GM12878 (cell line): ENCODE measurements at places on chromosomes 12 and 14. TPM values are rescaled to one million over a fixed set of nuclear protein-coding genes. Genes with fewer than 3 reads are reported as not detected.

FOXN4 gene
- not detected in 2 replicates for total RNA-seq

LYSET gene
- total RNA-seq, result 15.4 and 16.6 TPM in 2 replicates

HPD gene
- total RNA-seq, result 0.13 and 0.28 TPM in 2 replicates

C14orf39 gene
- total RNA-seq, result not detected in 2 replicates

DAZAP2 gene
- 71.0 and 83.1 TPM in 2 replicates for total RNA-seq

TMEM121 gene
- 3.2 and 3.4 TPM in 2 replicates for total RNA-seq

DNA sequence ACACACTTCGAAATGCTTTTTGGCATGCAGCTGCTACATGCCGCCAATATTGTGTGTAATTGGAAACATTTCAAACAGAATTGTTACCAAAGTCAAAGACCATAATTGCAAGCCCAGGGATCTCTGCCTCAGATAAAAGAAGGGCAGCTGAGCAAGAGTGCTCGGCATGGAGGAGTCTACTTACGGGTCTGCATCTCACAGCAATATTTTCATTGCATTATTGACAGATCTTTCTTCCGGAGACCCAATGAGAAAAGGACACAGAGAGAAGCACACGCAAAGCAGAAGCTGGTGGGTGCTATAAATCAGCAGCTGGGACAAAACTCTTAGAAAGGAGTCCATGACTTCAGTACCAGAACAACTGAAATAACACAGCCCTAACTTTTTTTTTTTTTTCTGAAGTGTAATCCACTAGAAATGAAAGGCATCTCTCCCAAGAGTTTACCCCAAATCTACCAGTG, 4.9 kb downstream of the PRICKLE1 start:
- peaks cover 3% of the 10 kb centered on the region for H3K27me3 ChIP-seq
- peaks cover 5% of the 10 kb centered on the region for H3K4me1 ChIP-seq
- no peaks in the 10 kb centered on the region for H3K36me3 ChIP-seq
- no peak overlapping the region for H3K27ac ChIP-seq
- H3K4me3 ChIP-seq, result no peak overlapping the region

GRCh38 chr12:44653861-44654527, 222.1 kb downstream of the NELL2 start:
- no peak for DNase-seq
- no peaks in the 10 kb centered on the region for H3K4me1 ChIP-seq
- no peak overlapping the region for H3K4me3 ChIP-seq
- H3K27ac ChIP-seq, result no peak overlapping the region

GRCh38 chr14:23550812-23551265, 726 bp downstream of the ZFHX2 start:
- peak overlapping the region; percentile 91 for H3K4me3 ChIP-seq
- H3K36me3 ChIP-seq, result no peaks in the 10 kb centered on the region
- no peak for DNase-seq
- H3K4me1 ChIP-seq, result no peaks in the 10 kb centered on the region

DNA sequence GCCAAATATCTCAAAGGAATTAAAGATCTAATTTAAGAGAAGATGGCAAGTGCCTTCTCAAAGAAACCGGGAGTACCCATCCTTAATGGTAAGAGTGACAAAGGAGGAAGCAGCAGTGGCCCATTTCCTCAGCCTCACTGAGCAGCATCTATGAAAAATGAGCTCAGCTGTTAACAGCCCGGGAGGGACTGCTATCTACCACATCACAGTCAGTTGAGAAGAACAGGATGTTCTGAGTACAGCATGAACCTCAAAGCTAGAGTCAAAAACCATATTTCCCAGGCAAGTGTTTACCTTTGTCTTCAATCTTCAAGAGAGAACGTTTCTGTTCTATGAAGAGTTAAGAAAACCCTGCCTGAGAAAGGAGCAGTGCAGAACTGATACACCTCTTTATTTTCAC, 115.0 kb downstream of the BTG1 start:
- peak overlapping the region; percentile 62 for H3K27ac ChIP-seq
- no peak overlapping the region for H3K4me3 ChIP-seq
- DNase-seq, result peak; percentile 88
- H3K27me3 ChIP-seq, result no peaks in the 10 kb centered on the region
- no peaks in the 10 kb centered on the region for H3K36me3 ChIP-seq

- no peaks in the 10 kb centered on the region for H3K4me1 ChIP-seq
- no peak overlapping the region for H3K27ac ChIP-seq
- H3K36me3 ChIP-seq, result no peaks in the 10 kb centered on the region; the same call in none of the 2 replicates
These were observed 16.4 kb upstream of the PUS1 start for GRCh38 chr12:131912518-131913274.

DNA sequence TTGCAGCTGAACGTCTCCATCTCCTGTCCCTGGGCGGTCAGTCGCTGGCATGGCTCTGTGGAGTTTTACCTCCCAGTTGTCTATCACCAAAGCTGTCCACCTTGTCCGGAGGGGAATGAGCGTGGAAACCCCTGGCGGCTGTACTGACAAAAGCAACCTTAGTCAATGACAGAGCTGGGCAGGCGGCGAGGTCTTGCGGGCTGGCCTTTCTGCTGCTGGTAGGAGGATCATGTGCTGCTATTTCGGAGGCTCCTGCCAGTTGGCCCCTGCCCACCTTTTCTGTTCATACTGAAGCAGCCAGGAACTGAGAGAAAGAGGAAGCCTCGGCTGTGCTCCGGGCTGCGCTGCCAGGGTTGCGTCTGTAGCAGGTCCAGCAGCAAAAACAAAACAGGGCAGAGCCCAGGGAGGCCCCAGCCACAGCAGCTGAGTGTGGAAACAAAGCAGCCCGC, 57.7 kb downstream of the HMGA2 start:
- no peaks in the 10 kb centered on the region; the same call in 1 of the 2 replicates for H3K27me3 ChIP-seq
- H3K4me1 ChIP-seq, result peaks cover 7% of the 10 kb centered on the region; the same call in 1 of the 2 replicates
- no peak overlapping the region for H3K27ac ChIP-seq
- H3K36me3 ChIP-seq, result no peaks in the 10 kb centered on the region
- H3K4me3 ChIP-seq, result peak overlapping the region; percentile 26; the same call in 1 of the 2 replicates

DNA sequence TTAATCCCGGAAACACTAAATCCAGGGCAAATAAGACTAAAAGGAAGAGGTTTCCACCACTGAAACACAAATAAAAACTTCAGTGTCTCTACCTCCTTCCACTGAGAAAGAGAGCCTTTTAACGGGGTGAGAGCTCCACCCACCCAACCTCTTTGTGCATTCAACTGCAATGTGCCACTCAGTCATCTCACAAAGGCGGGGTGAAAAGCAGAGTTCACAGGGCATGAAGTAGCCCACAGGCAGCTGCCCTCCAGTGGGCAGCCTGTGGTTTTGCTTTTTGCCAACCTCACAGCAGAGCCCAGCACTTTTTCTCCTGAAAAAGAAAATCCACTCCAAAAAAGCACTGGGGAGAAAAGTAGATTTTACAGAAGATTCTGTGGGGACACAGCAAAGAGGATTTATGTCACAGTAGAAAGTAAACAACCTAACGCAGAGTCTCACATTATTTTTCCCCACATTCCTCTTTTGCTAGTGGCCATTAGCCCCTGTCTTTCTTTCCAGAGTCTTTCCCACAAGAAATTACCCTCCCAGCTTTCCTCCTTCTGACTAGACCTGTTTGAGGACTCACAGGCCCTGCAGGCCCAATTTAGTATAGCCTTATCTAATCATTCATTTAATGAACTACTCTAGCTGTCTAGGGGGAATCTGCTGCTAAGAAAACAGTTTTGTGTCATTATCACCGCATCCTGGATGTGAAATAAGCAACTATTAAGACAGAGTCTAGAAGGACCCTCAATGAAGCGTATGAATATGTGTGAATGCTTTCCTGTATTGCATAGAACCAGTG, 753.8 kb upstream of the FOXG1 start:
- H3K36me3 ChIP-seq, result no peaks in the 10 kb centered on the region
- H3K4me3 ChIP-seq, result no peak overlapping the region
- no peaks in the 10 kb centered on the region for H3K4me1 ChIP-seq
- no peaks in the 10 kb centered on the region for H3K27me3 ChIP-seq

DNA sequence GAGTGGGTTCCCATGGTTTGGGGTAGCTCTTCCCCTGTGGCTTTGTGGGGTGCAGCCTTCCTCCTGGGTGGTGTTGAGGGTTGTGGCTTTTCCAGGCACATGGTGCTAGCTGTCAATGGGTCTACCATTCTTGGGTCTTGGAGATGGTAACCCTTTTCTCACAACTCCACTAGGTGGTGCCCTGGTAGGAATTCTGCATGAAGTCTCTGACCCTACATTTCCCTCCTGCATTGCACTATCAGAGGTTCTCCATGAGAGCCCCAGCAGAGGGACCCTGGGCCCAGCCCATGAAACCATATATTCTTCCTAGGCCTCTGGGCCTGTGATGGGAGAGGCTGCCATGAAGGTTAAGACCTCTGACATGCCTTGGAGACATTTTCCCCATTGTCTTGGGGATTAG, 1093.3 kb downstream of the SLC16A7 start:
- H3K4me3 ChIP-seq, result no peak overlapping the region
- H3K27me3 ChIP-seq, result no peaks in the 10 kb centered on the region
- H3K36me3 ChIP-seq, result no peaks in the 10 kb centered on the region
- H3K27ac ChIP-seq, result no peak overlapping the region
- DNase-seq, result no peak
- H3K4me1 ChIP-seq, result no peaks in the 10 kb centered on the region
